ENCODE measurements at places on chromosomes 11 and 22. TPM values are rescaled to one million over a fixed set of nuclear protein-coding genes. Genes with fewer than 3 reads are reported as not detected.

The KCTD14 gene
- total RNA-seq = 1.6 TPM

The SLC37A2 gene
- 9.0 TPM for total RNA-seq

The WBP2NL gene
- total RNA-seq = not detected

The TPBGL gene
- total RNA-seq = not detected

The NFAM1 gene
- 0.11 TPM for total RNA-seq

The ABCC8 gene
- not detected for total RNA-seq

The NLRP6 gene
- not detected for total RNA-seq
